ENCODE measurements at places on chromosomes 1 and 21.

GRCh38 chr21:38912102-38912629 lies 106.4 kb downstream of the ETS2 start:
- no peak for DNase-seq

GRCh38 chr1:105585791-105586190 lies 1470.7 kb upstream of the PRMT6 start:
- no peak for DNase-seq

GRCh38 chr21:43917515-43918384 lies 52.7 kb downstream of the AGPAT3 start:
- no peak for DNase-seq

- DNase-seq: no peak
These were observed 24.8 kb downstream of the GNG4 start for GRCh38 chr1:235624721-235625333.

- DNase-seq: no peak
These were observed 43.8 kb downstream of the CCN1 start for GRCh38 chr1:85624361-85624760.

- DNase-seq: no peak
These were observed 31.0 kb downstream of the UROD start for GRCh38 chr1:45043094-45043493.

GRCh38 chr1:19260211-19261138 lies 8.9 kb downstream of the MRTO4 start:
- DNase-seq: peak; percentile 67

DNA sequence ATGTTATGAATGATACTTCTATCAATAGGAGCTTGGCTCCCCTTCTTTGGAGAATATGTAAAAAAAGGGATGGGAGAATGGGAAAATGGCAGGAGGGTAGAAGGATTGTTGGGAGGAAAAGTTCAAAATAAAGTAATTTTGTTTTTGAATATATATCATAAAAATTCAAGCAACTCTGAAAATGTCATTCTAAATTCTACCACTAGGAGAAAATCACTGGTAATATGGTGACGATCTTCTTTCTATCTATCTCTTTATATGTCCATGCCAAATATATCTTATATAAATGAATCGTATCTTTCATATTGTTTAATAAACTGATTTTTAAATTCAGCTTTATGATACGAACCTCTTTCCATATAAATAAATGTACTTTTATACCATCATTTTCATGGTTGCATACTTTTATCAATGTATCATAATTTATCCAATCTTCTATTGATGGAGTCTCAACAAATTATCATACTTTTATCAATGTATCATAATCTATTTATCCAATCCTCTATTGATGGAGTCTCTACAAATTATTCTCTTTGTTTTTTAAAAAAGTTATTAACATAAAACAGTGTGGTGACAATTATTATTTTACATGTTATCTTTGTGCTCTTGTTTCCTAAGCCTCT lies 73.7 kb upstream of the MARK1 start:
- no peak for DNase-seq

- no peak for DNase-seq
These were observed 10.4 kb upstream of the IL24 start for GRCh38 chr1:206886831-206887230.

GRCh38 chr1:50108497-50109059 lies at the start of gene ELAVL4:
TSS of gene ELAVL4 (plus strand) at chr1:50108920. CDS start at chr1:50109190, 270 bp downstream.
- no peak for DNase-seq

DNA sequence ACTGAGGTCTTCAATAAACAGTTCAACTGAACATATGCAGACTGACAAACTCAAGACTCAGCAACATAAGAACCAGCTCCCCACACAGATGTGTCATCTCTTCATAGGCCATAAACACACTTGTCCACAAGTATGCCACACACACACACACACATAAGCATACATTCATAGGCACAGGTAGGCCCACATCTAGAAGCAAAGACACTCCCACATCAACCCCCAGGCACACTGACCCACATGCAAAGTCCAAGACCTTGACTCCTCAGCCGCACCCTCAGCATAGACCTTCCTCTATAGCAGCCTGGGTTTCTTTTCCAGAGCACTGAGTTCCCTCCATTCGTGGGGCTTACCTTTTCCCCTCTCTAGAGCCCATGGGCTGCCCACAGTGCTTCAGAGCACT lies 1.4 kb downstream of the LAD1 start:
- no peak for DNase-seq

GRCh38 chr1:95197616-95198252 lies 36.3 kb upstream of the RWDD3 start:
- DNase-seq: peak; percentile 11

- DNase-seq: no peak
These were observed 82.1 kb downstream of the NENF start for GRCh38 chr1:212514782-212515181.

DNA sequence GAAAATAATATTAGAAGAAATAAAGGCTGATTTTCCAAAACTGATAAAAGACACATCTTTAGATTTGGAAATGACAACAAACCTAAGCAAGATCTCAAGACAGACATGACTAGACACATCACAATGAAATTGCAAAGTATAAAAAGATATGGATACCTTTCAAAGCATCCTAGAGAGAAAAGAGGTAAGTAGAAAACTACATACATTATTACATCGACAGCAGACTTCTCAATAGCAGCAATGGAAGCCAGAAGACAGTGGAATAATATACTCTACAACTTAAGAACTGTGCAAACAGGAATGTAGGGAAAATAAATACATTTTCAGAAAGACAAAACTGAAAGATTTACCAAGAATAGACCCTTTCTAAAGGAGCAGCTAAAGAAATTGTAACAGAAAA lies 50.2 kb downstream of the DENND1B start:
- DNase-seq: no peak

DNA sequence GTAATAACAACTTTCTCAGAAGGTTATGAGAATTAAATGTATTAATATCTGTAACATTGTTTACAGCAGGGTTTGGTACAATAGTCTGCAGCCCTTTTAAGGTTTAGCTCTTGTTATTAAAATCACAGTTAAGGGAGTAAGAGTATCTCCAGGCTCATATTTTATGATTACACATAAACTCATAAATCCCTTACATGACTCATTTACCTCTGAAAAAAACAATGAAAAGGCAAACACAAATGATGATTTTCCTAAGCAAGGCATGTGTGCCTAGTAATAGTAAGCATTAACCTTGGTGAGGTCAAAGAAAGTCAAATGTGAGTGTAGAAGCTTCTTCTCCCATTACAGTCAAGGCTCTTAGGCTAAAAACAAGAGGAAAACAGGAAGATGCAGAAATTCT lies 84.5 kb upstream of the ADGRL4 start:
- DNase-seq: no peak

- no peak for DNase-seq
These were observed 29.6 kb upstream of the CADM3 start for GRCh38 chr1:159141584-159142390.

- DNase-seq: no peak
These were observed 6.2 kb upstream of the TARBP1 start for GRCh38 chr1:234484991-234485739.

DNA sequence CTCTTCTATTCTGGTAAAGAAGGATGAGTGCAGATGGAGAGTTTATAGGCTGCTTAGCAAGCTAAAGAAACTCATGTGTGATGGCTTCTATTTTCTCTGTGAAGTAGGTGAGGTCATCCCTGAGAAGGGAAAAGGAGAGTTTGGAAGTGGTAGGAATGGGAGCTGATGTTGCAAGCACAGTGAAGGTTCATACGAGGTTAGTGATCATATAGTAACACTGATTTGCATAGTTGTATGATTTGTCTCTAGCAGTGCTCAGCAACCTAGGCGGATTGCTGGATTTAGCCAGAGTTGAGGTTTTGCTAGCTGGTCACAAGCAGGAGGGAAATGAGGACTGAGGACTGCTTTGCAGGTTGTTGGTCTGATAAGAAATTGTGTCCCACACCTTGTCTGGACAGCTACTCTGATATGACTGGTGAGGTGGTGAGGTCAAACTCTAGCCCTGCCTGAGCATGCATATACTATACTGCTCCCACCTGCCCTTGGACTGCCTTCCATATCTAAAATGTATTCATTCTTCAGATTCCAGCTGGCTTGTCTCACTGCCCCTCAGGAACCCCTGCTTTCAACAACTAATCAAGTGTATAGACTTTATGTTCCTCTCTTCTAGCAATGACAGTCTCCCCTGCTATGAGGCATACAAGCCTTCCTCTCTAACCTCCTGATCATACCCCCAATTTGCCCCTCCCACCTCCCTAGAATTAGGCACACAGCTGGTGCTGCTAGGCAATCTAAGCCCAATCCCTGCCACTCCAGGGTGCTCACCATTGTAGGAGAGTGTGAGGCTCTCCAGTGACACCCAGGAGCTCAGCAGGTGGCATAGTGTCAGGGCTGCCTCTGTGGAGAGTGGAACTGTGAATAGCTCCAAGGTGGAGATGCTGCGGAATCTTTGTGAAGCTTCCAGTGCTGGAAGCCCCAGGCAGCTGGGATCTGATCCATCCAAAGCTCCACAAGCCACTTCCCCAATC lies 18.5 kb downstream of the LRRC41 start:
- DNase-seq: peak; percentile 62

GRCh38 chr1:172612478-172612877 lies 46.4 kb upstream of the FASLG start:
- DNase-seq: no peak

DNA sequence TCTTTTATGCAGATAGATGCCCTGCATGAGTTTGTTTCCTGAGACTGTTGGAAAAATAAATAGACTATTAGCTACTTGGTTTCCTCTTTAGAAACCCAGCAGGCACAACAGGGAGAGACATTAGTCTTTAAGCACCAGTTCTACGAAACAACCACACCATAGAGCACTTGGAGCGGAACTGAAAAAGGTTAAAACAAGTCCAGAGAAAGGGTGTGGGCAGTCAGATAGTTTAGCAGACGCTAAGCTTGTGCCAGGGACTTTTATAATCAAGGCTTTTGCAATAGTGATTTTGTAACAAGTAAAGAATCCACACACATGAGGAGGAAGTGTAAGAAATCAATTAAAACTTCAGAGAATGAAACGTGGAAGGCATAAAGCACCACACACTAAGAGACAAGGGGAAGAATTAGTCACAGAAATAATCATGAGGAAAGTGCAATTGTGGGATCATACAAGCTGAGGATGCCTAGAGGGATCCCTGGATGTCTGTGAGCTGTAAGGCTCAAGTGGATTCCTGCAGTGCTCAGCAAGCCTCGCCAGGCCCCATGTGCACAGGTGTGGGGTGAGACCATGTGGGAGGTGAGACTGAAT lies 37.8 kb upstream of the TLR5 start:
- no peak for DNase-seq

- DNase-seq: no peak
These were observed 14.5 kb upstream of the GJB5 start for GRCh38 chr1:34740161-34740868.

DNA sequence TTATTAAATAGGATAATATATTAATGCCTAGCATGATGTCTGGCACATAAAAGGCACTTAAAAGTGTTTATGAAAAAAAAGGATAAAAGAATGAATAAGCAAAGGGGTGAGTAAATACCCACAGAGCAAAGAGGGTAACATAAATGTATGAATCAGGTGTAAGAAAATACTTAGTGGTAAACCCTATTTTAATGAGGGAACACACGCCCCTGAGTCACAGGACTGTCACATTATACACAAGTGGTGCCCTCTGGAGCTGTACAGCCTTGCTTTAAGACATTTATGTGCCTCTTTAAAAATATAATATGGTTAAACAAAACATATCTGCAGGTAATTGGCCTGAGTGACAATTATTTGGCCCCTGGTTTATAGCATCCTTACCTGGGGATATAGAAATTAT lies 78.1 kb upstream of the PTBP2 start:
- no peak for DNase-seq

GRCh38 chr1:100921110-100921706 lies 25.3 kb downstream of the SLC30A7 start:
- DNase-seq: no peak

GRCh38 chr1:63000508-63000907 lies 216.6 kb downstream of the ATG4C start:
- no peak for DNase-seq

DNA sequence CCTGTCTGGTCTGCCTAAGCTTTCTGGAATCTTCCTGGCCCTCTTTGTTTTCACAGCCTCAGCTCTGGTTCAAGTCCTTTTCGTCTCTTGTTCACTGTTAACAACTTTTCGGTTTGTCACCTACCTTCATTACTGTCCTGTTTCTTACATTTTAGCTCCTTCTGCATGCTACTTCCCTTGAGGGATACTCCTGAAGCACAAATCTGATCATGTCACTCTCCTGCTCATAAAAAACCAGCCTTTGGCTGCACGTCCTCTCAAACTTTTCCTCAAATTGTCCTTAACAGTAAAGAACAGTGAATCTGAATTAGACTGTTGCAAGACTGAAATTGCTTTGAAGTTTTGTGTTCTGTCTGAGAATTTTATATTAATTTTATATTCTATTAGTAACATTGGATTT lies 3.3 kb downstream of the RAVER2 start:
- no peak for DNase-seq

DNA sequence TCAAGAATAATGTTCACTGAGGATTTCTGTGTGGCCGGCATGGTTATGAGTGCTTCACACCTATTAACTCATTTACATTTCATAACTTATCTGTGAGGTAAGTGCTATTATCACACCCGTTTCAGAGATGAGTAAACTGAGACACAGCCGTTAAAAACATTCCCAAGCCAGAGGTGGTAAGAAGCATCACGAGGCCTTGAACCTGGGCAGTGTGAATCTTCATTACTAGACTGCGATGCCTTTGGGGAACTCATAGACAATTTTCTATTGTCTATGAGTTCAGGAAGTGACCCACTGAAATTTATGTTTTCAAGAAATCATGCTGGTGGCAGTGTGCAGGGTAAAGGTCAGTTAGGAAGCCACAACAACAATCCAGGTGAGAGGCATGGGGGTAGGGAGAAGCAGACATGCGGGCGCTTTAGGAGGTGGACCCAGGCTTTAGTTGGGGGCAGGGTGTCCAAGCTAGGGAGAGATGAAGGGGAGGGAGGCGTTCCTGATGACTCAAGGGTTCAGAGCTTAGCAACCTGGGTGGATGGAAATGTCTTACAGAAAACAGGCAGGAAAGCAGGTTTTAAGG lies 14.5 kb downstream of the GNG12 start:
- no peak for DNase-seq

DNA sequence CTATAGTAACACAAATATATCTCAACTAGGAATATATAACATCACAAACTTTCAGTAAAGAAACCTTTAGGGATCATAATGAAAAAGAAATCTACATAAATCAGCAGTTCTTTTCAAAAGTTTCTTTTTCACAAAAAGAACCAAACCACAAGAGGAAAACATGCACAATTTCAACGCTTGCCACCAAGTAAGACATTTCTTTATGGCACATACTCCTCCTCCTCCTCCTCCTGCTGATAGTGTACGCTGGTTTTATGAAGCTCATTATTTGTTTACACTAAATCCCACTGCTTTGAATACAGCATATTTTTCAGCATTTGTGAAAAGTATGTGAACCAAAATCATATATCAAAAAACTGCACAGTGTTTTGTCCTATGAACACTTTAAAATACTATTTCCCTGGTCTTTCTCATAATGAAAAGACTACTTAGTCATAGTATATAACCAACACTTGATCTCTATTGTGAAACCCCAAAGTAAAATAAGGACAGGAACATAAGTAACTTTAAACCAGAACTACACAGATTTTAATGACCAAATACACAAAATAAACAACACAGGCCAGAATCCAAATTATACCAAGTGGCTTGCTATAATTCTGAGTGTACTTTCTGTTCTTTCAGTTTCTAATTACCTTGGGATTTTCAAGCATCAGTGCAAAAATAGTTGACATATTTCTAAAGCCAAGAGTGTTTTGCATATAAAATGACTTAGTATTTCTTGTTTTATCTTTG lies 184.2 kb downstream of the EIF4G3 start:
- no peak for DNase-seq

All from NCI-H2107 (cell line).